SK-MEL-5 (cell line): ENCODE measurements at places on chromosomes 1 and 21. TPM values are rescaled to one million over a fixed set of nuclear protein-coding genes. Genes with fewer than 3 reads are reported as not detected.

GRCh38 chr1:150613061-150613920 lies 16.1 kb downstream of the ENSA start:
- peak; percentile 59 for DNase-seq

DNA sequence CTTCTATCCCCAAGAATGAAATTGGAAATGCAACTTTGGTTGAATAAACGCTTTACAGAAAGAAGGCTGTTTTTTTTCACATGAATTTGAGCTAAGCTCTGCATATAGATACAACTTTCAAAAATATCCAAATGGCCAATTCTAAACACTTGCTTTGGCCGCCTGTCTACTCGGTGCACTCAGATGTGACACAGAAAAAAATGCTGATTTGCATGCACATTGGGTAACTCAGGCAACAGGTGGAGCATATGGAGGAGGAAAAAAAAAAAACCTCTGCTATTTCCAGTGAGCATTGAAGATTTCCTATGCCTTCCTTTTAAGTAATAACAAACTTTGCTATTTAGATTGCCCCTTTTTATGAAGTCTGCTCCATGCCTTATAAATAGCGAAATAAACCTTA lies 262.5 kb downstream of the GRIK1 start:
- no peak for DNase-seq

The ITGB2 gene
- total RNA-seq, result 0.05 TPM in 1 of 2 replicates, not detected in the other

The RNF186 gene
- total RNA-seq, result not detected in 2 replicates
